ENCODE measurements at places on chromosomes 13 and 19. TPM values are rescaled to one million over a fixed set of nuclear protein-coding genes. Genes with fewer than 3 reads are reported as not detected.
A peak's percentile ranks its signal among the peaks of the same experiment; 100 is the strongest.

OCEL1 gene
- total RNA-seq, result 105 TPM

EBI3 gene
- 3.6 TPM for total RNA-seq

ZNF565 gene
- total RNA-seq, result 2.9 TPM

CGB5 gene
- not detected for total RNA-seq

TMEM91 gene
- total RNA-seq, result 15.2 TPM

ZNF69 gene
- 23.4 TPM for total RNA-seq

MBD3L3 gene
- total RNA-seq, result not detected

CRLF1 gene
- total RNA-seq, result 1.3 TPM

ARHGAP33 gene
- 14.4 TPM for total RNA-seq

GNA15 gene
- 6.2 TPM for total RNA-seq

CGB3 gene
- total RNA-seq, result not detected

DNA sequence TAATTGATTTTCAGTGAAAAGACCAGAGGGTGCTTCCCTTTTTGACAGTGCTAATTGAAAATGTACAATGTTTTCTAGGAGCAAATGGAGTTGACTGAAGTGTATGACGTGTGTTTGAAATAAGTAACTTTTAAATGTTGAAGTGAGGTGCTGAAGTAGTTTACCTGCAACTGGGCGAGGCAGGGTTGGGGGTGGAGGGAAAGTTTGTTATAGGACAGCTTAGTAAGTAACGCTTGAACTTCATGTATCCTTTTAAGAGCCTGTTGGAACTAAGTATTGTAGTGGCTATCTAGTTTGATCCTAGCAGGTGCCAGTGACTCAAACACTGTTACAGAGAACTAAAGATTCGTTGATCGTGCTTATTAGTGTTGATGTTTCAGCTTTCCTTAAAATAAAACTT, 5.9 kb downstream of the SLAIN1 start:
- no peak for DNase-seq

DNA sequence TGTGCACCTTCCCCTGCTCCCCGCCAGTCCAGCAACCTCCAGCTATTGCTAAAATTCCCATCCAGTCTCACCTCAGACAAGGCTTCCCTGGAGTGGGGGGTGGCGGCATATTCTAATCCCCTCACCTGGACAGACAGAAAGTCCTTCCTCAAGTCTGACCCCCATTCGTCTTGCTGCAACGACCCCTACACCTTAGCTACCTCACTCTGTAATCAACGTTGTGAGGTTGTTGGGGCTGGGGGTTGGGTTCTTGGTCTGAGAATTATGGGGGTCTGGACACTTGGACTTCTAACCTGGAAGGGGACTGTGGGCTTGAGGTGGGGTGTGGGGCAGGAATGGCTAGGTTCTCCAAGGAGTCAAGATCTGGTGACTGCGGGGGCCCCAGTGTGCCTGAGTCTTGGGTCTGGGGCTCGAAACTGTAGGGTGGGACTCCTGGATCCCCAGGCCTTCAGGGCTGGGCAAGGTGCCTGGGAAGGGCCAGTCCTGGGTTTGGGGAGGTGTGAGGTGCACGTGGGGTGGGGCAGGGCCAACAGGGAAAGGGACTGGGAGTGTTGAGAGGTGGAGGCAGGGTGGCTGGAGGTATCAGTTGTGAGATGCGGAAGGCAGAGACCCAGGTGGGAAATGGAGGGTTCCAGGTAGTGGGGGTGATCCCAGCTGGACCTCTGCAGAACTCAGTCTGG, 1.3 kb downstream of the FOXA3 start:
- peak; percentile 50 for DNase-seq

GRCh38 chr13:31105856-31106255, 55.8 kb downstream of the HSPH1 start:
- DNase-seq, result no peak

DNA sequence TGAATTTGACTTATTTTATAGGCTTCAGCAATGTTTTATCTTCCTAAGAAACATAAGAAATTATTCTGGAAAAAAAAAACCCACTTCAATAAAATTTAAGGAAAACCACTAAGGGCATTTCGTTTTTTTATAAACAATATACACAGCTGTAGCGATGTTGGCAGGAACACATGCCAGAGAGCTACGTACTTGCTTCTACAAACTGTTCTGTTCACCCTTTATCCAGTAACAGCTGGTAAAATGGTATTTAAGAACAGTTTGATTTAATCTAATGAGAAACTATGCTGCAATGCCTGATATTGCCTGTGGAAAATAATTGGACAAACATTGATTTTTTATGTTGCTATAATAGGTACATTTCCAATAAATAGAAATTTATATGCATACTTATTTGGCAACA, 137.2 kb upstream of the DACH1 start:
- no peak for DNase-seq

DNA sequence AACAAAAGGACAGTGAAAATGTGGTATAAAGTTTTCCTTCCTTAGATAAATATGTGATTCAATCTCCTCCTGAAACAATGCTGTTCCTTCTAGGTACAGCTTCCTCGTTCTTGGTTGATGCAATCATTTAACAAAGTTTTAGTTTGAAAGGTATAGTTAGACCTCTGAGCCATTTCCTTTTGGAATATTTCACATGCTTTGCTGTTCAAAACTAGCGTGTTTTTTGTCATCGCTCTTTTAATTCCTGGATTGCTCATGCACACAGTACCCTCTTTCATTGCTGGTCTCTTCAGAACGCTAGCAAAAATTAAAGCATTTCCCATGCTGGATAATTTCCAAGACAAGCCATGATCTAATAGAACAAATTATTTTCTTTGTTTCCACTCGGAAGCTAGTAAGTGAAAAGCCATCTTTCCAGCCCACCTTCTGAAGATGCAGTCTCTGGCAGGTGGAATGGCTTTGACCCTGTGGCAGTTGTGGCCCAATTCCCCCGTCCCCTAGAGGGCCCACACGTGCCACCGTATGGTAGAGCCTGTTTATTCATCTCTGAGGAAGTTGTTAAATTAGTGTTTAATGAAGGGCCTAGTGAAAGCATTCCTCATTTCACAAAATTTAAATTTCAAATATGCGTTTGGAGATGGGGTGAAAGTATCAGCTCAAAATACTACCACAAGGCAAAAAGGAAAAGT, 1040.6 kb upstream of the SLC10A2 start:
- DNase-seq, result no peak

DNA sequence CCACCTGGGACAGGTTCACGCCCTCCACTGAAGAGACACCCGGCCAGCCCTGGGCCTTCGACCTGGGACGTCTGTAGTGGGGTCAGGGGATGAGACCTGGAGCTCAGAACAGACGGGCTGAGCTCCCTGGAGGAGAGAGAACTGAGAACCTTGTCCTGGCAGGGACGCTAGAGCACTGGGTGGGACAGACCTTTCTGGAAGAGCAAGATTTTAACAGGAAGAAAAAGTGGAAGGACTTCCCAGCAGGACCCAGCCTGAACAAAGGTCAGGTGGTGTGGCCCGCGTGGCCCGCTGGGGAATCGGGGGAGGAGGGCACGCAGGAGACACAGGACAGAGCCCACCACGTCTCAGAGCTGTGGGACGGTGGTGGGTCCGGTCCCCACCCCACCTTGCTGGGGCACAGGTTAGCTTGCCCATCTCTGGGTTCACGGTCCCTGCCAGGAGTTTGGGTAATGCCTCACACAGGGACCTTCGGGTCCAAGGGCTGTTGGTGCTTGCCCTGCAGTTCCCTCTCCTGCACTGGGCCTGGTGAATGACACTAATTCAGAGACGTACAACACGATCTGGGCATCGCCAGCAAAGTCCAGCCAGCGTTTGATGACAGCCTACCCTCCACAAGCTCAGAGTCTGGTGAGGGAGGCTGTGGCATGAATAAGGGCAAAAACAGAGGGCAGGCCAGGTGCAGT, 1.2 kb upstream of the EFNA2 start:
- peak; percentile 84 for DNase-seq

GRCh38 chr13:48038761-48039160, 1.2 kb downstream of the NUDT15 start:
- no peak for DNase-seq

DNA sequence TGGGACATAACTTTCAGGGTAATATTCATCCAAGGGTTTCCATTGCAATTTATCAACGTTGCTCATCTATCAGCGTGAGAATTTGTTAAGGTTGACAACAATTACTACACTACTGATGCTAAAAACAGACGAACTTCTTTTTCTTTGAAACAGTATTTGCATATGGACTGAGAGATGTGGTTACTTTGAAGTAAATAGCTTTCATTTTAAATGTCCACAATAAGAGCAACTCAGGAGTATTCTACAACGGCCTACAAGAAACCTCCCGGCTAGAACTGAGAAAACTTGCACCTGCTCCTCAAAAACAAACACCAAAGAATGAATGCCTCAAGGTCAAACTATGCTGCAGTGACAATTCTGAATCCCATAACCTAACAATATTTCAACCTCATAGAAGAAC, 238.4 kb downstream of the IRS2 start:
- DNase-seq, result no peak

DNA sequence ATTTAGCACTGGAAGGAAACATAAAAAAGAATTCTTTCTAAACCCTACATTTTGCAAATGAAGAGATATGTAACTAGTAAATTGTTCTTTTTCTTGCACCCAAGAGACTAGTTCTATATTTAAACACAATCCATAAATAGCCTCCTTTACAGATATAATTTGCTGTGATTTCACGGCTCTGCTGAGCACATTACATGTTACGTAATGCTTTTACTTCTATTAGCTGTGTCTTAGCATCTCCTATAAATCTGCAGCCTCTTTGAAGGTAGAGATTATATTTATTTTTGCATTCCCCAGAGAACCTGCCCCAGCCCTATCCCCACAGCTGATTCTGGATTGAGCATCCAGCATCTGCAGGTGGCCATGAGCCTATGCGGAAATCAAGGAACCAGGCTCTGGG, 32.2 kb downstream of the LACC1 start:
- no peak for DNase-seq

- DNase-seq, result no peak
Observed at GRCh38 chr13:114152831-114153371, 20.5 kb upstream of the RASA3 start.

- no peak for DNase-seq
Observed at GRCh38 chr13:40923867-40924266, 95.2 kb downstream of the ELF1 start.

DNA sequence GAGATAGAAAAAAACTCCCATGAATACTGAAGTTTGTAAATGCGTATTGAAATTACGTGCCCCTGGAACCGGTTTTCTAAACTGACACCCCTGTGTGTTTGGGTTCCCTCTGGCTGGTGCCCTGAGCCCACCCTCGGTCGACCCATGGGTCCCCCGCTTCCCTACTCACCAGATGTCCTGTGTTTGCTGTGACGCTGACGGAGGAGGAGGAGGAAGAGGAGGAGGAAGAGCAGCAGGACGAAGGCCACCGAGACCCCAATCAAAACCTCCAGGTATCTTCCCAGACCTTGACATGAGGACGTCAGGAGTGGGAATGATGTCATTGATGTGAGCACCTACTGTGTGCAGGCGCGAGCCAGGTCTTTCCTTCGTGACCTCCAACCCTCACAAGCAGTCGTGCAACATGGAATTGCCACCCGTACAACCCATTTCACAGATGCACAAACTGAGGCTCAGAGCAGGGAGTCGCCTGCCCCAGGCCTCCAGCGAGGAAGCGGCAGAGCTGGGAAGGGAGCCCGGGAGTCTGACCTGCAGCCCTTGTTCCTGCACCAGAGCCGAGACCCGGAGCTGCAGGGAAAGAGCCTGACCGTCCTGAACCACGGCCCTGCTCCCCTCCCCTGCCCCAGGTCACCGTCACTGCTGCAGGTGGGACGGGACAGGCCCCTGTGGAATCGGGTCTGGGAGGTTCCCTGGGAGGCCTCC, 3.7 kb downstream of the LILRB3 start:
- DNase-seq, result no peak

- DNase-seq, result no peak
Observed at GRCh38 chr19:7988307-7988706, 17.1 kb downstream of the ELAVL1 start.

DNA sequence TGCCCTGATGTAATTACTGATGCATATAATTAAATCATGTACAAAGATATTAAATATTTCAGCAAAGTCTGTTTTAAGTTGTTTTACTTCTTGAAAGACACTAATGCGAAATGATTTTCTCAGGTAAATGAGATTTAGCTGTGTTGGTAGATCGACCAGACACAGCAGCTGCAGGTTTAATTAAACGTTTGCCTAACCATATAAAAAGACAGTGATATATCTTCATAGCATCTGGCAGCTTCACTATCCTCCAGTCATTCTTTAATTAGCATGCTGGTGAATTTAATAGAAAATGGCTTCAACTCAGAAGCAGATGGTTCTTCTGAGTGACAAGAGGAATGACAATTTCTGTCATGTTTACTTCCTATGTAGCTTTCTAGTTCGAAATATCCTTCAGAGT, 69.3 kb downstream of the NHLRC3 start:
- no peak for DNase-seq

GRCh38 chr19:6358003-6358402, 3.3 kb upstream of the CLPP start:
- DNase-seq, result no peak

- DNase-seq, result no peak
Observed at GRCh38 chr13:99730403-99730802, 229.1 kb downstream of the TM9SF2 start.

GRCh38 chr19:10289836-10290356, at the start of gene ICAM5:
ICAM5 (plus strand) TSS chr19:10289952; CDS start chr19:10290044, 92 bp downstream.
- DNase-seq, result no peak

DNA sequence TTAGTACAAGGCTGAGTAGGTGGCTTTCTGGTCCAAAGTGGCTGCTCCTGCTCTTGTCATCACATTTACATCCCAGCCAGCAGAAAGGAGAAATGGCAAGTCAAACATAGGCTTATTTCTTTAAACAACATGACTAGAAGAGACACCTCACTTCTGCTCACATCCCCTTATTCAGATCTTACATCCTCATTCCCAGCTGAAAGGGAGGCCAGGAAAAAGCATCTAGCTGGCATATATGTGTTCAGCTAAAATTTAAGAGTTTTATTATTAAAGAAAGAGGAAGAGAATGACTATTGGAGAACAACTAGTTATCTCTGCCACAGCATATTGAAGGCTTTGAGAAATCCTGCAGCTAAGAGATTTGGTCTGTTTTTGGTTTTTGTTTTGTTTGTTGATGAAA, 34.1 kb downstream of the RGCC start:
- DNase-seq, result no peak

DNA sequence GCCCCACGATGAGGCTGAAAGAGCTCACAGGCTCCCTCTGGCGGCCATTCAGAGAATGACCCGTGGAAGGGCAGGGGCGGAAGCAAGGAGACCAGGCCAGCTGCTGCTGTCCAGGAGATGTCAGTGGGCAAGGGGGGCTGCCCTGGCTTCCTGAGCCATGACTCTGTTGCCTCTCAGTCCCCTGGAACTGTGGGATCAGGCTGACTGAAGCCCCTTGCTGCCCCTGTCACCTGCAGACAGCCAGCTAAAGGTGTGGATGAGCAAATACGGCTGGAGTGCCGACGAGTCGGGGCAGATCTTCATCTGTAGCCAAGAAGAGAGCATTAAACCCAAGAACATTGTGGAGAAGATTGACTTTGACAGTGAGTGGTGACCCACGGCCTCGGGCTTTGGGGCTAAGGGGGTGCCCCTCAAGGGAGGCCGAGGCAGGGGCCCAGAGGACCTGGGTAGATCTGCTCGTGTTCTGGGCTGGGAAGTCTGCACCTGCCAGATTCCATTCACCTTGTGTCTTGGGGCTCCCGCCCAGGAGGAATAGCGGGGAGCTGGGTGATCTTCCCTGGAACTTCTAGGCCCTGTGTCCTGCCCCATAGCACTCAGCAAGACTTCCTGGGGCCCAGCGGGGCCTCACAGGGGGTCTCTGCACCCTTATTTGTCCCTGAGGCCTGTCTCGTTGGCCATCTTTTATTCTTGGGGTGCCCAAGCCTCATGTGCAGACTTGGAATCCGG, 12.5 kb upstream of the ACTN4 start:
- peak; percentile 86 for DNase-seq

All from mucosa of descending colon (tissue), 3 donors.